DMS153 (cell line): ENCODE measurements at places on chromosomes 6 and 20.

GRCh38 chr6:85496009-85496579 is 46.2 kb downstream of the NT5E start:
- no peak for DNase-seq

DNA sequence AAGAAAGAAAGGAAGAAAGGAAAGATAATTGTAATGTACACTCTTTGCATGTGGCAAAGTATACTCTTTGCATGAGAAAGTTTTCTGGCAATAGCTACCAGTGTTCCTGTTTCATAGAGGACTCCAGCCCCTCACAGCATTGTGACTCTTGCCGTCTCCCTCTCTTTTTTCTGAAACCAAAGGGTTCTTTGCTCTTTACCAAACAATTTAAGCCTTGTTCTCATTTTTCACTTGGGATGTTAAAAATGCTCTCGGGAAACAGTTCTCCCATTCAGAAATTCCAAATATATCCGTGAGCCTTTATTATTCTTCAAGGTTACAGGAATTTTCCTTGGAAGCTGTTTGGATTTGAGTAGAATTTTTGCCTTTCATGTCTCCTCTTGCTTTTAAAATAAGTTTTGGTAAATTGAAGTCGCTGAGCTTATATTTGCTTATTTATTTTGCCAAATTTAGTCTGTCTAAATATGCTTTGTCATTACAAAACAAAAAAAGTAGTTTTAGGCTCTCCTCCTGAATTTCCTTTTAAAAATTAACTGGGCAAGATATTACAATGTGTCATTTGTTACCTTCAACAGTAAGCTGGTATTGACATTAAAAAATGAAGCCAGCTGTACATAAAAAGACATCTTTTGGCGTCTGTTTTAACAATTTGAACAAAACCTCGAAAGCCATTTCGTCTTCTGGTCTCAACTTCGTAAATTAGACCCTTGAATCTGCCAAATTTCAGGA is 103.8 kb upstream of the ARMC2 start:
- DNase-seq, result no peak

- no peak for DNase-seq
These were observed 553.1 kb upstream of the MAN1A1 start for GRCh38 chr6:119902681-119903080.

DNA sequence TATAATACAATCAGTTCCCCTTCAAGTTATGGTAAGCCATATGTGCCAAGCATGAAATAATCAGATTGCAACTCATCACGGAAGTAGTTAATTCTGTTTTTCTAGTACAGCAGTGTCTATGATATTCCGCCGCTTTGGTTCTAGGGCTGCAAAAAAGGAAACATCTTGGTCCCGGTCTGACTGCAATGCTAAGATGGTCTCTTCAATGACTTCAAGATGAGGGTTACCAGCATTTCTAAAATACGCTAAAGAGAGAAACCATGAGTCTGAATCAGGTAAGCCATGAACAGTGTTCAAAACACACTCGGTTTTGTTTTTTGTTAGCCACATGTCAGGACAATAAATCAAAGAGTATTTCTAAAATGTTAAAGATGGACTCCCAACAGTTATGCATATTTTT is 3.2 kb upstream of the ANKRD60 start:
- no peak for DNase-seq

DNA sequence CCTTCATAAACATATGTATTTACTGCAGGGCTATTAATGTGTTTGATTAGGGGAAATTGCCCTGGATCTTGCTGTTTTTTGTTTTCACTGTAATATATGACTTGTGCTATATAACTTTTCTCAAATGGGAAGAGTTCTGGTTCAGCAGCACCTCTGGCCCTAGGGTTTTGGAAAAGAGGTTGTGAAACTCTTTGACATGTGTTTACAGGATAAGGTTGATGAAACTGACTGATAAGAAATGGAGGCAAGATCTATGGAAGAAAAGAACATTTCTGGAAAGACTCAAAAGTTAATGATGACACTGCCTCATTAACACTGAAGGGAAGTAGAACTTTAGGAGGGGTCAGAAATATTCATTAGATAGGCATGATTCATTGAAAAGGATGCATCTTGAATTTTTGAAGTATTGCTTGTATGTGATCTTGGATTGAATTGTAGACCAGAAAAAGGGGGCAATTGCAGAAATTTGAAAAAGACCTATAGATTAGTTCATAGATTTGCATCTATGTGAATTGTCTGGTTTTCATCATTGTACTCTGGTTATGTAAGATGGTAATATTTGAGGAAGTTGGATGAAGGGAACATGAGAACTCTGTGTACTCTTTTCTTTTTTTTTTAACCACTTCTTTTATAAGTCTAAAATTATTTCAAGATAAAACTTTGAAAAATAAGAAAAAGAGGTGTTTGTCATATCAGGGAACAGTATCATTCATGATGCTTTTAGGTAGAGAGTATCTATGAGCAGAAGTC is 54.0 kb downstream of the UTRN start:
- DNase-seq, result no peak

- DNase-seq, result no peak
These were observed 682.8 kb downstream of the KIF16B start for GRCh38 chr20:15890407-15890982.

DNA sequence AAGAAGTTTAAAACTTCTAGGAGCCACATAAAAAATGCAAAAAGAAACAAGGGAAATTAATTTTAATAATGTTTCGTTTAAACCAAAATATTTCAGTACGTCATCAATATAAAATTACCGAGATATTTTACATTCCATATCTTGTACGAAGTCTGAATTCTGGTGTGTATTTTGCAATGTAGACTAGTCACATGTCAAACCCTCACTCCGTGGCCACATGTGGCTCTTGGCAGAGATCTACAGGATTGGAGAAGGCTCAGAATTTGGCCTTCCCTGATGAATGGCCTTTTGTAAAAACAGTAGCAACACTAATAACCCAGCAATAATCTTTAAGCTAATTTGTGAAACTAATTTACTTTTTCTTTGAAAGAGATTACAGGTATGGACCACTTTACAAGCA is 217.1 kb downstream of the PRL start:
- no peak for DNase-seq

DNA sequence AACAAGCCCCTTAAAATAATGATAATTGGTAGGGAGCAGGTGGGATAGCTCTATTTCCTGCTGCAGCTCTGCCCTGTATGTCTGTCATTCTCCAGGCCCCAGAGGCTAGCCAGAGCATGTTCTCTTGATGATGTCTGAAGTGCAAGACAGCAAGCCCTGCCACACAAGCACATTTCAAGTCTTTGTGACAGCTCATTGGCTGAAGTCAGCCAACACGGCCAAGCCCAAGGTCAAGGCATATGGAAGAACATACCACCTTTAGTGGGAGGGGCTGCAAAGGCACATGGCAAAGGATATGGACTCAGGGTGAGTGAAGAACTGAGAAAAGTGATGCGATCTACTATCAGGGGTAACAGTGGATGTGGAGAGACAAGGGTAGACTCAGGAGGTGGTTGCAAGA is 116.1 kb downstream of the PRND start:
- no peak for DNase-seq

DNA sequence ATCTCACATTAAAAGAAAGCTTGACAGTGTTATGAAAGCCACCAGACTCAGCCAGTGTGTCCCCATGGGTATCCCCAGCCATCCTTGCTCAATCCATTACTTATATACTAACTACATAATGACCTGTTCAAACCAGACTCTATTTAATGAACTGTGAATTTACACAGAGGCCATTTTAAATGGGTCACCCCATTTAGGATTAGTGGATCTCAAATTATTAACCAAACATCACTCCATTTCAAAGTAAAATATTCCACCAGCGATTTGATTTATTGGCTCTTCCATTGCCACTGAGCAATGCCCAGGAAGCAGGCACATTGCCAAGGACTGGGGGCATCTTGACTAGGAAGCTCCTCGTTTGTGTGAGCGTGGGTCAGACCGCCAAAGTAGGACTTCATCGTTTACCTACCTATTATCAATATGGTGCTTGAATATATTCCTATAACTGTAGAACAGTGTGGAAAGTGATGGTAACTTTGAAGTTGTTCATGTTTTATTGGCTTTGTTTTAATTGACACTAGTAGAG is 15.5 kb upstream of the NPEPL1 start:
- DNase-seq, result no peak

GRCh38 chr6:157236040-157236725 is 87.1 kb downstream of the TMEM242 start:
- DNase-seq, result no peak

- no peak for DNase-seq
These were observed 11.4 kb upstream of the GDAP1L1 start for GRCh38 chr20:44235702-44236101.

DNA sequence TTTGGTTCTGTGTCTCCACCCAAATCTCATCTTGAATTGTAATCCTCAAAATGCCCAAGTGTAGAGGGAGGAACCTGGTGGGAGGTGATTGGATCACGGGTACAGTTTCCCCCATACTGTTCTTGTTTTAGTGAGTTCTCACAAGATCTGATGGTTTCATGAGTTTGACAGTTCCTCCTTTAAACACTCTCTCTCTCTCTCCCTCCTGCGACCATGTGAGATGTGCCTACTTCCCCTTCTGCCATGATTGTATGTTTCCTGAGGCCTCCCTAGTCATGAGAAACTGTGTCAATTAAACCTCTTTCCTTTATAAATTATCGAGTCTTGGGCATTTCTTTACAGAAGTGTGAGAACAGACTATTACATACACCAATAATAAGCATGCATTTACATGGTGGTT is 12.1 kb upstream of the EYS start:
- DNase-seq, result no peak
